ENCODE measurements at places on chromosomes 1 and 21.

GRCh38 chr1:21396516-21396915 is 43.4 kb upstream of the NBPF3 start:
- no peak for DNase-seq

DNA sequence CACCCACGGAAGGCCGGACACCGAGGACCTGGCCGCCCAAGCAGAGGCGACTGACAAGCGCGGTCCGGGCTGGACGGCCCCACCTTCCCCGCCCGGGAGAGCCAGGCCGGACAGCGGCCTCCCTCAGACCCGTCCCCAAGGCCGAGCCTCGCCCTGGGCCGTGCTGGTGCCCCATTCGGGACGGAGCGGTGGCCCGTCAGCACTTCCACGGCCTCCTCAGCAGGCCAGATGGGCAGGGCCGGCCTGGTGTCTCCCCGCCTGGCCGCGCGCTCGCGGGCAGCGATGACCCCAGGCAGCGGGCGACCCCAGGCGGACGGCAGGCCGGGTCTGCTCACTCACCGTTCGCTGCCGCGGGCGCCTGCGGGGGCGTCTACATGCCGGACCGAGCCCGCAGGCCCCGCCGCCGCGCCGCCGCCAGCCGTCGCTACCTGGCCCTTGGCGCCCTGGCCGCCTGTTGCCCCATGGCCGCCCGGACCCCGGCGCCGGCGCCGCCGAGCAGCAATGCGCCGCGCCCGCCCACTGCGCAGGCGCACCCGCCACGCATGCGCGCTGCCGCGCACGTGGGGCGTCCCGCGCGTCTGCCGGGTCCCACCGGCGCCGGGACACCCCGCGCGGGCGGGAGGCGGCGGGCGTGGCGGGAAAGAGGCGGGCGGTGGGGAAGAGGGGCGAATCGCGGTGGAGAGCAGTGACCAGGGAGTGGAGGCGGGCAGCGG is at the start of gene NADK:
NADK (minus strand) TSS at position 521 of the 713 bp plus-strand sequence. CDS start 13,064 bp downstream, outside the sequence.
- DNase-seq = peak; percentile 61

DNA sequence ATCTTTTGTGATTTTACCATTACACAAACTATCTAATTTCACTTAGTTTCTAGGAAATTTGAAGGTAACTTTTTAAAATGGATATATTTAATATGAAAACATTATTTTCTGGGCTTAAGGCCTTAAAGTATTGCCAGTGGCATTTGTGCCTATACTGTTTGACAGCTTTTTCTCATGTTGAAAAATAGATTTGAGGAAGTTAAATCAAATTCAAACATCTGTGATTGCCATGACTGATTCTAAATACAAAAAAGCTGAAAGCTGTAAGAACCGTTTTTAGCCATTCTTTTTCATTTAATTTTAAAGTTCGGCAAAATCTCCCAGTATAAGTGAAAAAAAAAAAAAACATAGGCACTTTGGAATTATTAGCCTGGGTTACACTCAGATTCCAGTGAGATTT is 301.1 kb downstream of the DPYD start:
- no peak for DNase-seq

DNA sequence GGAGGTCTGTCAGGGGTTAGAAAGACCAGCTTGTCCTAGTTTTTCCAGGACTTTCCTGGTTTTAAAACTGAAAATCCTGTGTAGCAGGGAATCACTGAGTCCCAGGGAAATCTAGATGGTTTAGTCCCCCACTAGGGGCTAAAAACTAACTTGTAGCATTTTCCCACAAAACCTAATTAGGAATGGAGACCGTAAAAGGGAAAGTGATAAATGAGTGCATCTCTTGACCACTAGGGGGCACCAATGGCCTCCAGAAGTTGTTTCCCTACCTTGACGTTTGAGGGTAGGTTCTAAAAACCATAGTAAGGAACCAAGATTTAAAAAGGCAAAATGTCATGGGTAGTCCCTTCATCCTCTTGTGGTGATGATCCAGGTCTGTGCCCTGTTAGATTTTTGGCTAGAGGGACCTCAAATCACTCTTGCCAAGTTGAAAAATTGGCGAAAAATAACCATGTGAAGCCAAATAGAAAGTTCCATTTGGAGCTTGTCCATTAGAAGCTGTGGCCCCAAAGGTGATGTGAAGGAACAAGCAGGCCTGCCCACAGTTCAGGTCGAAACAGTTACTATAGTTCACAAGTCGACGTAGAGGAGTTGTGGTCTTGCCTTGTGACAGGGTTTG is 24.5 kb downstream of the CLIC6 start:
- peak; percentile 69 for DNase-seq

GRCh38 chr21:29610779-29611360 is 312.1 kb downstream of the BACH1 start:
- no peak for DNase-seq

DNA sequence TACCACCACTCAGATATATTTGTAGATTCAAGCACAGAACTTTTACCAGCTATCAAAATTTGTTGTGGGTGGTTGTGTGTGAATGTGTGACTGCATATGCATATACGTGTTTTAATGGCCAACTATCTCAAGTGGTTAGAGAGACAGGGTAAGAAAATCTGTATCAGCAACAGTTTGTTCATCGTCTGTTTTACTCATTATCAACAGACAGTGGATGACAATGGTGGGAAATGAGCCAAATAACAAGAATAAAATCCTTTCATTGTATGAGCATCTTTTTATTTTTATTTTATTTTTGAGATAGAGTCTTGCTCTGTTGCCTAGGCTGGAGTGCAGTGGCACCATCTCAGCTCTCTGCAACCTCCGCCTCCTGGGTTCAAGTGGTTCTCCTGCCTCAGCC is 22.7 kb upstream of the DYNLT5 start:
- DNase-seq = no peak

- DNase-seq = no peak
Observed at GRCh38 chr1:154501423-154502065, 475 bp upstream of the TDRD10 start.

DNA sequence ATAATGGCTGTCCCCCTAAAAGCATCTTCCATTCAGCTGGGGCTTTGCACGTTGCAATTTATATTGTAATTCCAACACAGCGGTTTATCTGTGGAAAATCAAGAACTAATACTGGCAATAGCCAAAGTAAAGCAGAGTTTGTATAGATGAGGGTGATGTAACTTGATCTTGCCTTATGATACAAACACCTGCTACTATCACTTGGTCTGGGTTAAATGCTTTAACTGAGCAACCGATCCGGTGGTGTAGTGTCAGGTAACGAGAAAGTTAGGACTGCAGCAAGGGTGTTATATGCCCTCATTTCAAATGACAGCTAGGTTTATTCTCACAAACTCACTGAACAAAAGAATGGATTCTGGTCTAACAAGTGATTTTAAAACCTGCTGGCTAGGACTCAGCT is 47.3 kb upstream of the PLPPR4 start:
- DNase-seq = no peak

GRCh38 chr1:159602501-159602999 is 14.9 kb downstream of the APCS start:
- DNase-seq = no peak

- DNase-seq = no peak
Observed at GRCh38 chr1:116481934-116482333, 88.9 kb downstream of the CD58 start.

DNA sequence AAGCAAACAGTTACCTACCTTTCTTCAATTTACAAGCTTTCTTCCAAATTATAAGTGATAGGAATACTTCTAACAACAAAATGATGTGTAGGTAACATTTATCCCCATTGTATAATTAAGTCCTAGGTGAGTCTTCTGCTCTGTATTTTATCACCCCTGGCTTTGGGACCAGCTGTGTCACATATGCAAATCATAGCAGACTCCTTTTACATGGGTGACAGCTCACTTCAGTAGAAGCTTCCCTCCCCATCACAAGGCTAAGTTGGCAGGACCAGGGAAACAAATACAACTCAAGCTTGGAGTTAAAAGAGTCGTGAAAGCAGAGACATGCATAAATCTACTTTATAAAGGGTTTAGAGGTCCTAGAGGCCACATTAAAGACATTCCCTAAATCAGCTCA is 121.1 kb upstream of the RUNX1 start:
- DNase-seq = no peak

DNA sequence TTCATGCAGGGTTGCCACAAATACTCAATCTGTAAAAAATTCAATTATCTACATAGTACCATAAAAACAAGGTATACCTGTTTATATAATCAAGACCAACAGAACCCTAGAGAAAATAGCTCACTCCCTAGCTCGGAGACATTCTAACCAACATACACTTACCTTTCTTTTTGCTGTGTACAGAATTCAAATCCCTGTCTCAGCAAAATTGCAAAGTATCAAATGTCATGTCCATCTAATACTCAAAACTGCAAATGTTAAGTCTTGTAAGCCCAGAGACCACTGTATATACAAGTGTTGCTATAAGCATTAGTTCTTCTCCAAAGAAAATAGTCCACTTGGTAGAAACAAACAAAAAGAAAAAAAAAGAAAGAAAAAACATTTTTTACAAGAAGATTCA is 16.2 kb upstream of the SELE start:
- DNase-seq = no peak

DNA sequence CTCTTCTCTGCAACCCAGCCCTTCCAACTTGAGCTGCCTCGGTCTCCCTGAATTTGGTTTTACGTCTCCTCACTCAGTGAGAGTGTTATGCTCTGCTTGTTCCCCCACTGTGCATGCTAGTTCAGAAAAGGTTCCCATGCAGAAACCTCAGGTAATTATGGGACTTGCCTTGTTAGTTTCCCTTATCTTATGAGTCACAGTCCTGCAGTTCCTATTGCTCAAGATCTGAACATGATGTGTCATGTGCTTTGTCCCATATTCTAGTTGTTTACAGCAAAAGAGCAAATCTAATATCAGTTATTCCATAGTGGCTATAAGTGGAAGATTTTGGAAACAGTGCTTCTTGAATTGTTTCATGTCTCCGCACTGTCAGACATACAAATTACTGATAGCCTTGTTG is 74.4 kb downstream of the DUSP10 start:
- no peak for DNase-seq

GRCh38 chr1:157176591-157177121 is 38.5 kb upstream of the ETV3 start:
- DNase-seq = no peak

- no peak for DNase-seq
Observed at GRCh38 chr1:181801617-181802016, 259.9 kb downstream of the ZNF648 start.

GRCh38 chr1:178942285-178943198 is 71.7 kb upstream of the ANGPTL1 start:
- DNase-seq = no peak

GRCh38 chr1:89462250-89462649 is 62.4 kb upstream of the LRRC8B start:
- DNase-seq = no peak

DNA sequence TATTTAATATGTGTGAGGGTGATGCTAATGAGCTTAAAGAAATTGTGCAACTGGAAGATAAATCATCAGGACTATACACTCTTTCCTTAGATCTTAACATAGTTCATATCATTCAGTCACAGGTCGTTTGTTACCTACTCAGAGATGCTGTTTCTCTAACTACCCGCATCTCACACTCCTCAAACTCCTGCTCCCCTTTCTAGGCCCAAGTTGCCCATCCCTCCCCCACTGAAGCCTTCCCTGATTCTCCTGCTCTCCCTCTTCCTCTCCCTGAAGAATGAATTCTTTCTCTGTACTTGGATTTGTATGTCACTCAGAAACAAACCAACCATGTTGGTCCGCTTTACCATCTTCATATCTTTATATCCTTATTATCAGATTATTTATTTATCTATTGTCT is 9.1 kb downstream of the SH3GLB1 start:
- DNase-seq = no peak

DNA sequence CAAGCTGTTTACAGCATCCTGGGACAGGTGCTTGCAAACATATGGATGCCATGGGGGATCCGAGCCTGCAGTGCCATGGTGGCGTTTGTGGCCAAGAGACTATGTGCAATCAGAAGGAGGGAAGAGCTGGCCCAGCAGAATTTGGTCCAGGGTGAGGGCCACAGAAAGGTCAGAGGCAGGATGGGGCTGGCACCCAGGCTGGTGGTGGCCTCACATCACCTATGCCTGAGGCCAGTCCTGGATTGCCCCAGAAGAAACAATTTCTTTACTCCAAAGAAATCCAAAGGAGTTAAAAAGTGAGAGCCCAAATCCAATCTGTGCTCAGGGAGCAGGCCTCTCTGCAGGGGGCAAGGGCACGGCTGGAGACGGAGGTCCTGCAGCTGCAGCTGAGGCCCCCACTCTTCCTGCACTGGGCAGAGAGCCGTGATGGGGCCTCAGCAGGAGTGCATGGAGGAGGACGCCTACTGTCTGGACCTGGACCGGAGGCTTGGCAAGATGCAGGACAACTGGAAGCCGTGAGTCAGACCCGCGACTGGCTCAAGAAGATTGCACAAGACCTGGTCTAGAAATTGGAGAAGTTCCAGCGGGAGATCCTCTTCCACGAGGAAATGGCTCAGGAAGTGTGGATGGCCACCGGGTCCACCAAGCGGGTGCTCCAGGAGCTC is 163.5 kb downstream of the RYR2 start:
- no peak for DNase-seq

- no peak for DNase-seq
Observed at GRCh38 chr21:36551731-36552433, 72.0 kb upstream of the CLDN14 start.

GRCh38 chr1:200029035-200029821 is 1.7 kb downstream of the NR5A2 start:
- peak; percentile 81 for DNase-seq

- peak; percentile 69 for DNase-seq
Observed at GRCh38 chr1:50251702-50252101, 143.0 kb downstream of the ELAVL4 start.

DNA sequence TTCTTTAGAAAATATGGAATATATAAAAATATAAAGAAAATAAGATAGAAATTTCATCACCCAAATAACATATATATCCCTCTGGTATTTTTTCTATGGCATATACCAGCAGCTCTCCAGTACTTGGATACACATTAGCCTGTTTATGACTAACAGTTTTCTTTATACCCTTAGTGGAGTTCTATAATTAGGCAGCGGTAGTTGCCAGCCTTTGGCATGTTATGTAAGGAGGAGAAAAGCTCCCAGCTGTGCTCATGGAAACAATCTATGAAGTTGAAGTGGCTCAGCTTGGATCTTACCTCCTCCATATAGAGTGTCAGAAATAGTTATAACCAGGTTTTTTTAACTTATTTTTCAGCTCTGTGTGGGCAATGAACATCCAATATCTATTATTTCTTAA is 1636.8 kb downstream of the AMY1C start:
- peak; percentile 26 for DNase-seq

GRCh38 chr1:240284656-240285414 is 193.2 kb downstream of the FMN2 start:
- DNase-seq = no peak

- DNase-seq = no peak
Observed at GRCh38 chr1:203906932-203907331, 45.5 kb downstream of the SNRPE start.

DNA sequence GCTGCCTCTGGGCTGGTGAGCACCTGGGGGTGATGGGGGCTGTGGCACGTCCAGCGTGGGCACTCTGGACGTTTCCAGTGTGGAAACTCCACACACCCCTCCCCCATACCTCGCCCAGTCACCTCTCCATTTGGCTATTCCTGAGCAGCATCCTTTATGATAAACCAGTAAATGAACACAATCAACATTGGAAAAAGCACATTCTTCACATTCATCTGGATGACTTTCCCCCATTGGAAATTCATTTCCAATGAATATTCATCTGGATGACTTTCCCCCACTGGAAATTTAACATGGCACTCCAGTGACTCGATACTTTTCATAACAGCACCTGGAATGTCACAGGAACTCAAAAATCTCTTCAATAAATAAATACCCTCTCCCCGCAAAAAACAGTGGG is 104.8 kb upstream of the KRTAP19-8 start:
- no peak for DNase-seq
